A549 treated with DMSO at 1 μM for 4 hours (cell line): ENCODE measurements at places on chromosomes 5 and 9. TPM values are rescaled to one million over a fixed set of nuclear protein-coding genes. Genes with fewer than 3 reads are reported as not detected.

FOXB2 gene
- total RNA-seq, result not detected in 5 replicates

STING1 gene
- 0.73 to 1.3 TPM (median 1.00 TPM) in 5 replicates for total RNA-seq

SLC46A2 gene
- total RNA-seq, result not detected in 5 replicates

ADGRV1 gene
- 0.49 to 1.1 TPM (median 0.76 TPM) in 5 replicates for total RNA-seq

AK8 gene
- 0.74 to 1.5 TPM (median 0.89 TPM) in 5 replicates for total RNA-seq

IFNW1 gene
- not detected in 5 replicates for total RNA-seq

STPG3 gene
- not detected in 5 replicates for total RNA-seq

SHOC1 gene
- 0.07 TPM in 1 of 5 replicates, not detected in the others for total RNA-seq

ASPN gene
- not detected in 5 replicates for total RNA-seq

PTGES2 gene
- total RNA-seq, result 77.0 to 110 TPM (median 89.7 TPM) in 5 replicates

RFESD gene
- 2.6 to 3.5 TPM (median 3.2 TPM) in 5 replicates for total RNA-seq

SLC1A3 gene
- total RNA-seq, result not detected in 5 replicates

SPOCK1 gene
- 13.6 to 24.2 TPM (median 21.3 TPM) in 5 replicates for total RNA-seq

TNFSF8 gene
- not detected in 5 replicates for total RNA-seq

FYB1 gene
- total RNA-seq, result 12.9 to 18.3 TPM (median 17.1 TPM) in 5 replicates

AQP3 gene
- 12.3 to 16.0 TPM (median 15.4 TPM) in 5 replicates for total RNA-seq

GTF2H2C gene
- total RNA-seq, result 34.5 to 40.3 TPM (median 37.6 TPM) in 5 replicates

GOLPH3 gene
- total RNA-seq, result 48.6 to 64.4 TPM (median 56.0 TPM) in 5 replicates

CDX1 gene
- not detected in 5 replicates for total RNA-seq

FOXI1 gene
- total RNA-seq, result not detected in 5 replicates

DBH gene
- total RNA-seq, result not detected in 5 replicates

ALG2 gene
- total RNA-seq, result 43.0 to 55.5 TPM (median 53.1 TPM) in 5 replicates

ABL1 gene
- 40.7 to 58.9 TPM (median 52.2 TPM) in 5 replicates for total RNA-seq

COL27A1 gene
- total RNA-seq, result 10.6 to 16.2 TPM (median 14.5 TPM) in 5 replicates

PCDHA12 gene
- total RNA-seq, result 2.7 to 3.1 TPM (median 2.9 TPM) in 5 replicates

ANKRD33B gene
- total RNA-seq, result 11.3 to 13.1 TPM (median 12.2 TPM) in 5 replicates

HAPLN1 gene
- not detected in 5 replicates for total RNA-seq

FREM1 gene
- total RNA-seq, result not detected in 5 replicates

CARD9 gene
- total RNA-seq, result 0.64 to 2.6 TPM (median 1.1 TPM) in 5 replicates

PROB1 gene
- 0.28 to 0.37 TPM (median 0.33 TPM) in 5 replicates for total RNA-seq

ROPN1L gene
- total RNA-seq, result 1.00 to 2.9 TPM (median 2.1 TPM) in 5 replicates

PCDHGA6 gene
- total RNA-seq, result 0.19 to 0.39 TPM (median 0.26 TPM) in 5 replicates

PCDHB2 gene
- 3.3 to 4.1 TPM (median 3.3 TPM) in 5 replicates for total RNA-seq

PCA3 gene
- not detected in 5 replicates for total RNA-seq

EPB41L4A gene
- 1.1 to 1.5 TPM (median 1.3 TPM) in 5 replicates for total RNA-seq

RHOBTB3 gene
- total RNA-seq, result 7.3 to 9.3 TPM (median 8.0 TPM) in 5 replicates

TEX48 gene
- total RNA-seq, result not detected in 5 replicates

IFNA8 gene
- total RNA-seq, result not detected in 5 replicates

RLN1 gene
- not detected in 5 replicates for total RNA-seq

AOPEP gene
- 164 to 220 TPM (median 217 TPM) in 5 replicates for total RNA-seq

NR4A3 gene
- total RNA-seq, result 2.3 to 3.6 TPM (median 3.2 TPM) in 5 replicates

TAF1L gene
- total RNA-seq, result 0.02 TPM in 1 of 5 replicates, not detected in the others

WHRN gene
- total RNA-seq, result 5.2 to 8.1 TPM (median 6.9 TPM) in 5 replicates

SFXN1 gene
- 95.6 to 121 TPM (median 102 TPM) in 5 replicates for total RNA-seq

ANXA1 gene
- total RNA-seq, result 1,075 to 1,285 TPM (median 1,246 TPM) in 5 replicates

PTPRD gene
- total RNA-seq, result 0.09 to 0.56 TPM (median 0.36 TPM) in 5 replicates

TLX3 gene
- total RNA-seq, result not detected in 5 replicates

TLR4 gene
- 0.08 to 0.13 TPM (median 0.09 TPM) in 5 replicates for total RNA-seq

BARHL1 gene
- total RNA-seq, result 0.06 TPM in 1 of 5 replicates, not detected in the others
